ENCODE measurements at places on chromosomes 5 and 9.

DNA sequence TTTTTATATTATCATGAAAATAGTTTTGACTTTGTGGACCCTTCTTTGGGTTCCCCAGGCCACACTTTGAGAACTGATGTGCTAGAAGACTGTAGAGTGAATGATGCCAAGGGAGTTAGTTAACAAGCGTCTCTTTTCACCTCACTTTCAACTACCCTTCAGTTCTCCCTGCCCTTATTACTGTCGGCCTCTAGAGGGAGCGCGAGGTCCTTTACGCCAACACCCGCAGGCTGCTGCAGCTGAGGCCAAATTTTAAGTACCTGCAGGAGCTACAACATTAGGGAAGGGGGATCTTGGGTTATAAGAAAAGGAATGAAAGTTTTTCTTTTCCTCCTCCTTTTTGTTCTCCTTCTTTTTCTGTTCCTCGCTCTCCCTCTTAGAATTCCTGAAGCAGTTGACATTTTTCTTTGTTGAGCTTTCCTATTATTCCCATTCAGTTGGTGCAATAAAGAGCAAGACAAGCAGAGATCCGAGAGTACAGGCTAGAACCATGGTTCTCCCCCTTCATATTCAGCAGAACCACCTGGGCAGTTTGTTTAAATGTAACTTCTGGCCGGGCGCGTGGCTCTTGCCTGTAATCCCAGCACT, 84.0 kb downstream of the ZFAND5 start:
- peak; percentile 67 for DNase-seq

DNA sequence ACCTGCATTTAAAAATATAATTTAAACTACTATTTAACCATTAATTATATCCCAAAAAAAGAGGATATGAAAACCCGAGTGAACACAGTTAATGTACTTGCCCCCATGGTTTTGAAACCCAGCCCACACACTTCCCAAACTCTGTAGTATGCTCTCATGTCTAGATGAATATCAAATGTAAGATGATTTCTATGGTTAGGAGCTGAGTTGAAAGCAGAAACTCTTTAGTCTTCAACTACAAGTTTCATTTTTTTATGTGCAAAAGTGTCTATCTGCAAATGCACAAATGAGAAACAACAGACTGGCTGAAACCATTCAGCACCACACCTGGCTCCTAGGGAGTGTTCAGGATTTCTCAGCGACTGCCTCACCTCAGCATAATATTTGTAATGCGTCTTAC, 183.3 kb downstream of the SEMA5A start:
- no peak for DNase-seq

DNA sequence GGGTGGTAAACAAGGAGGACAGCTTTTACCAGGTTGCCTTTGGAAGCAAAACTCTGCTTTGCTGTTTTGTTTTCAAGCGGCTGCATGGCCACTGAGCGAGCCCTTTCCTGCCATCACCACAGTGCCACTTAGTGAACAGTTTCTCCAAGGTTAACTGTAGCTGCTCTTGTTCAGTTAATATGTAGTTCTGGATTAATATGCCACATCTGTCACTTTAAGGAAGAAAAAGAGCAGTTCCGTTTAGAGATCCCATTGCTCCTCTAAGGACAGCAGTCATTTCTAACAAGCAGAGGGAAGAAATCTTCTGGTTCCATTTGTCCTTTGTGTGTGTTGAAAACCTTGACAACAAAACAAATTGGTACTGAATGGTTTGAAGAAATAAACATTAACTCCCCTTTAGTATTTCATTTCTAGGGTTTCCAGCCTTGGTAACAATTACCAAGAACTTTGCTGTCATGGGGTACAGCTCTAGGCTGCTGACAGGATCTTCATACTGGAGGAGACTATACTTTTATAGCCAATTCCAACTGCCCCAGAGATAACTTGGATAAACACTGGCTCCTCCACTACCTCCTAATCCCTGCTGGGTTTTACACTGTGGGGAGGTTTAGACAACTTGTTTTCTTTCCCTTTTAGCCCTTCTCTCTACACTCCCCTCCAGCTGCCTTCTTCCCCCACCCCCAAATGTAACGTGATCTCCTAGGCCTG, 10.3 kb upstream of the ABL1 start:
- no peak for DNase-seq

GRCh38 chr5:5140479-5141338, 579 bp downstream of the ADAMTS16 start:
- no peak for DNase-seq

DNA sequence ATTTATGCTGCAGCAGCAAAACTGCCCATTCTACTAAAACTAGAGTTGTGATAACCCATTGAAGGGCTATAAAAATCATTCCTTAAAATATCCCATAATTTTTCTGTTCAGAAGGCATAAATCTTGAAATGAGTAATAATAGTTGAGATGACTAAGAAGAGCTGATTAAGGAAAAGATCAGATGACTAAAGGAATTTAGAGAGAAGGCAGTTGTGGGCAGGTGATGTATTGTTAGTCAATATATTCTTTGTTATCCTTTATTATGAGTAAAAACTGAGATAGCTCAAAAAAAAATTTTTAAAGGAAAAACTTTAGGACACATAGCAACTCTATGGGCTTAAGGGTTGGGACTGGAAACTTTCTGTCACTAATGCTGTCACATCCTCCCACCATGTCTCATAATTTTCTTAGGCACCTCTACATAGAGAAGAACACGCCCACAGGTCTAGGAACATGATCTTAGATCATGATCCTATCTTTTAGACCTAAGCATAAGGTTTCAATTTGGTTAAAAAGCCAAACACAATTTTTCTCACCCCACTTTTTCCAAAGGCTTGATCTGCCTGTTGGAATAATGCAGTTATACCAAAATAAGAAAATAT, 597.5 kb upstream of the MEF2C start:
- no peak for DNase-seq

GRCh38 chr9:137295238-137295811, 6.7 kb downstream of the NRARP start:
- no peak for DNase-seq

Measured in putamen (tissue), 1 donor.